ENCODE measurements at places on chromosomes 1 and 21. TPM values are rescaled to one million over a fixed set of nuclear protein-coding genes. Genes with fewer than 3 reads are reported as not detected.

The ASAP3 gene
- total RNA-seq = 37.6 TPM

The CFAP141 gene
- not detected for total RNA-seq

The DCST1 gene
- total RNA-seq = not detected

The BGLAP gene
- total RNA-seq = not detected

The FMO4 gene
- total RNA-seq = 3.6 TPM

The CD101 gene
- total RNA-seq = 1.5 TPM

The SYCP1 gene
- not detected for total RNA-seq

The PRDM2 gene
- 38.1 TPM for total RNA-seq

The KRTAP19-3 gene
- not detected for total RNA-seq

The RIMS3 gene
- total RNA-seq = 1.2 TPM

The HEYL gene
- 9.4 TPM for total RNA-seq

The CLIC6 gene
- 9.9 TPM for total RNA-seq

The SLFNL1 gene
- total RNA-seq = 0.22 TPM

The CDK18 gene
- 4.0 TPM for total RNA-seq

The GSTM1 gene
- not detected for total RNA-seq

The KCNJ15 gene
- 7.6 TPM for total RNA-seq

The S100A7A gene
- total RNA-seq = not detected

The TNFRSF1B gene
- 95.6 TPM for total RNA-seq

The DPYD gene
- 48.6 TPM for total RNA-seq

The IL20 gene
- not detected for total RNA-seq

The CD1C gene
- total RNA-seq = not detected

The OR10Z1 gene
- not detected for total RNA-seq

The LAPTM5 gene
- total RNA-seq = 251 TPM

The PLA2G2A gene
- 453 TPM for total RNA-seq

The ALG14 gene
- 8.1 TPM for total RNA-seq

The ZFP69 gene
- 3.0 TPM for total RNA-seq

The GTF2B gene
- total RNA-seq = 25.4 TPM

The SPRR5 gene
- total RNA-seq = not detected

The KRTAP7-1 gene
- not detected for total RNA-seq

The KCNJ9 gene
- total RNA-seq = not detected

The OR2M2 gene
- not detected for total RNA-seq

The RXRG gene
- total RNA-seq = 1.4 TPM

The BROX gene
- total RNA-seq = 34.5 TPM

The FCRL5 gene
- 0.13 TPM for total RNA-seq

The FYB2 gene
- total RNA-seq = not detected

Data from mesenteric fat pad (tissue), 1 donor.